ENCODE measurements at places on chromosomes 6 and 20.
A peak's percentile ranks its signal among the peaks of the same experiment; 100 is the strongest.

DNA sequence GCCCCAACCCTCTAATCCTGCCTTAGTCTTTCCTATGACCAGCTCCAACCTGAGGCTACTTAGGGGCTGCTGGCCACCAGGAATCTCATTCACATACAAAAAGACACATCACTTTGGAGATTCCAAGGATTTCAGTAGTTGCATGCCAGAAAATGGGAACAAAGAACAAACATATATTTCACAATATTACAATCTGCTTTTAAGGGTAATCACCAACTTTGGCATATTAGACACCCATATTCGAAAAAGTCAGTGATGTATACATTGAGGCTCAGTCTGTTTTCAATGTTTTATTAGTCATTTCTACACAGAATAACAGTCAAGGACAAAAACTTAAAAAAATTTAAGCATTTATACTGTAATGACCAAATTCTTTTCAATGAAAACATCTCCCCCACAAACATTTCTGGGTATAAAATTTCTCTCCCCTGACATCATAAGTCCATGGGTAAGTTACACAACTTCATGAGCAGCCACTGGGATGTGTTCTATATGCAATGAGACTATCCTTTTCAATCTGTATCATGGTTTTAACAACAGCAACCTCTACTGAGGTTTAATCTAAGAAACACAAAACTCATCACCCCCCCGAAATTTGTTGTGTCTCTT is 103.5 kb downstream of the MAP7 start:
- no peak for DNase-seq

DNA sequence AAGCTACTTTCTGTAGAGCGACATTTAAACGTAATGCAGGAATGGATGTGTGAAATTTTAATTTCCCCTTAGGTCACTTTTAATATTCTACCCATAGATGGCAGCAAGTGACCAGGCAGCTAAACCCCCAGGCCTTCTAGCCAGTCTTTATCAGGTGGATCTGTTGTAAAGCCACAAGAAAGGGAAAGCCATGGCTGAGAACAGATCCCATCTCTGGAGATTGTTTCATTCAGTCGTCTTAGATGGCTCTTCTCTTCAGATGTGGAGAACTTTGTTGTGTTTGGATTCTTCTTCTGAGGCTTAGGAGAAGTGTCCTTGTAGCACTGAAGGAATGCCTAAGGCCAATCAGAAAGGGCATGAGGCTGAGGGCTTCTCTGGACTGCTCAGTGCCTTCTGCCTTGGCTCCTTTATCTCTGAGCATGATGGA is 15.8 kb upstream of the RNF182 start:
- DNase-seq: peak; percentile 52

- no peak for DNase-seq
These were observed 54.1 kb downstream of the CDS2 start for GRCh38 chr20:5180933-5181332.

GRCh38 chr20:43459022-43459942 is 1.6 kb downstream of the SRSF6 start:
- peak; percentile 55 for DNase-seq

DNA sequence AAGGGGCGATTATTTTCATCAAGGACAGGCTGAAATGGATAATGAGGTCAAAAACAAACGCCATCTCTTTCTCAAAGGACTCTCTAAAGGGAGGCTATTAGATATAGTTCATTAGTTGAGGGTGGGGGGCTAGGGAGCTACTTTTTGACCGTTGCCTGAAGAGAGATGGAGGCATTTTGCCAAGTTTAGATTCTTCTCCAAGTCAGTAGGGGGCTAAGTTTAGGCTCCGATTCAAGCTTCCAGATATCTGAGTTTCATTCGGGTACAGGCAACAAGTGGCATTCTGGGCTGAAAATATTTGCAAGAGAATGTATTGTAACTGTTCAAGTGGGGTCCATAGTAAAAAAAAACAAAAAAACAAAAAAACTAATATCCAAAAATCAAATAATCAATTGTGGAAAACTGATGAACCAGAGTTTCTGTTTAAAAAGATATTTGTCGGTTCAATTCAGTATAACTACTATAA is 43.4 kb upstream of the PIM1 start:
- DNase-seq: no peak

GRCh38 chr20:43669332-43669731 is 2.4 kb downstream of the MYBL2 start:
- DNase-seq: no peak

- no peak for DNase-seq
These were observed 171.3 kb downstream of the TMEM242 start for GRCh38 chr6:157151989-157152388.

DNA sequence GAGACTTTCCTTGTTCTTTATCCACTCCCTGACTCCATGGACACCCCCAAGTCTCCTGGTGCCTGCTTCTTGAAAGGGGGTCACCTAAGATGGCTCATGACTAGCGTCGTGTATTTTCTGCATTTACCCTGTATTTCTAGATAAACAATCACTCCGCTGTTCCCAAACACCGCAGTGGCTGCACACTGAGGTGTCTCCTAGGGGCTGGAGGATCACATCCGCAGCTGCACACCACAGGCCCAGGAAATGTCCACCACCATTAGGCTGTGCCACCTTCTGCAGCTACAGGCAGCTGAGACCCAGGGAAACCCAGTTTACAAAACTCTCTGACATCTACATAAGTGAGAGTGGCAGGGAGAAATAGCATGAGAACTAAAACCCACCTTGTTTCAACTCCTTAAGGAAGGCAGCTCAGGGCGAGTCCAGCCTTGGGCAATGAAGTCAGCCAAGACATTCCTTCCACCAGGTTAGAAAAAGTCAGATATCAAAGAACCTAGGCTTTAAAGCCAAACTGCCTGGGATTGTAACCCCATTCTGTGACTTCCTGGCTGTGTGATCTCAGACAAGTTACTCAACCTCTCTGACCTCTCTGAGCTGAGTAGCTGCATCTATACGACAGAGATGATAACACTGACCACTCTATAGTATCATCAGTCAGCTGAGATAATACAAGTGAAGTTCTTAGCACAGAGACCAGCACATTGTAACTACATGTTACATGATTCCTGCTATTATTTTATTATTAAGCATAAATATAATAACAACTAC is 102.2 kb downstream of the SNX5 start:
- no peak for DNase-seq

DNA sequence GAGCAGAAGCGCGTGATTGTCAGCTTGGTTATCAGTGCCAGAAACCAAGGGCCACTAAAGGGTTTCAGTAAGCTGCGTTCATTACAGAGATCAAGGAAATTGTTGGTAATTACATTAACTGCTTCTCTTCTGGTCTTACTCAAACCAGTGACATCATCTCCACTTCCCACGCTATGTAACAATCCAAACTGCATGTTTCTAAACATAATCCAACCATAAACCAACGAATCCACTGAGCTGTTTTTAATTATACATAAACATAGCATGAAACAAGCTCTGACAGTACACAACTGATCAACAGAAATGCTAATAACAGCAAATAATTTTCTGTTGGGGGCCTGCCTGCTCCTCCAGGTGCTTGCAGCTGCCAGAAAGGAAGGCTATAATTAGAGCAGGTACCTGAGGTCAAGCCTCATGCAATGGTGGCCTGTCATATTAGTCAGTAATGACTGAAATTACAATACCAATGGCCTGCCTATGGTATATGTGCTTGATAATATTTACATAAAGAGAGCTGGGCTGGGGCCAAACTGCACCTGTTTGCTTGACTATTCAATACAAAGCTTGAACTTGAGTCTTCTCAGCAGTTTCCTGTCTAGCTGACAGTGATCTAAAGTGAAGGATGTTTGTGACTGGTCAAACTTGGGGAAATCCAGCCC is 40.1 kb downstream of the ILRUN start:
- no peak for DNase-seq

- no peak for DNase-seq
These were observed 229.7 kb downstream of the MAFB start for GRCh38 chr20:40459299-40459698.

DNA sequence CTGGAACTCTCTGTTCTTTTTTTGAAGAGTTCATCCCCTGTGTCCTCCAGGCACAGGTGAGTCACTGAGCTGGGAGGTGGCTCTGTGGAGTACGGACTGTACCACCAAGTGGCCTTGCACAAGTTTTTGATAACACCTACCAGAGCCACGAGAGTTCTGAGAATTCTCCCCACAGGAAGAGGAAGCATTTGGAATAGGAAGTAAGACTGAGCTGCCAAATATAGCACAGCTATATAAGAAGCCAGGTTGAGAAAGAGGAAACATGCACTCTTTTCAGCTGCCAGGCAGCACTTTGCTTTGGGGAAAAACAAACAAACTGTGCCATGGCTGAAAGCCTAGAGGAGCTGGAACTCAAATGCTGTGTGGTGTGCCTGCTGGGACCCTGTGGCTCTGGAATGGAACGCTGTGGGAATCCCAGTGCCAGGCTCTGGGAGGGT is 70.8 kb upstream of the RIPOR2 start:
- no peak for DNase-seq

GRCh38 chr6:132187816-132188215 is 213.5 kb downstream of the MOXD1 start:
- no peak for DNase-seq

GRCh38 chr20:45246109-45246508 is 8.3 kb downstream of the SLPI start:
- DNase-seq: no peak

- no peak for DNase-seq
These were observed 78.9 kb upstream of the HEY2 start for GRCh38 chr6:125670568-125670967.

DNA sequence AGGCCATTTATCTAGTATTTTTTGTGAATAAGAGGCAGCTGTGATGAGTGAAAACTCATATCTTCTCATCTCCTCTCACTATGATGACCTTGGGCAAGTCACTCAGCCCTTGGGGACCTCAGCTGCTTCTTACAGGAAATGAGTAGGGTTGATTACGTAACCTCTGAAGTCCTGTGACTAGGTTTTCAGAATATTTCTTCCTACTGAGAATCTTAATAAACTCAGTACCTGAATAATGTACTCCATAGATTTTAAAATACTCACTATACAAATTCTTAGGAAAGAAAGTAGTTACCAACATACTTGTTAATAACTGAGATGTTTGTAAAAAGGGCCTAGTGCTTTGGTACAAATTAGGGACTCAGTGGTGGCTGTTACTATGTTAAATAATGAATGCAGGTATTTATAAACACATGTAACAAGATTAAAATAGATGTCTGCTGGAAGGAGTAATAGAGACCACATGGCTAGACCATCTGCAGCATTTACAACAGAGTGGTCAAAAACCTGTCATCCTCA is 60.9 kb downstream of the RPRD1B start:
- no peak for DNase-seq

DNA sequence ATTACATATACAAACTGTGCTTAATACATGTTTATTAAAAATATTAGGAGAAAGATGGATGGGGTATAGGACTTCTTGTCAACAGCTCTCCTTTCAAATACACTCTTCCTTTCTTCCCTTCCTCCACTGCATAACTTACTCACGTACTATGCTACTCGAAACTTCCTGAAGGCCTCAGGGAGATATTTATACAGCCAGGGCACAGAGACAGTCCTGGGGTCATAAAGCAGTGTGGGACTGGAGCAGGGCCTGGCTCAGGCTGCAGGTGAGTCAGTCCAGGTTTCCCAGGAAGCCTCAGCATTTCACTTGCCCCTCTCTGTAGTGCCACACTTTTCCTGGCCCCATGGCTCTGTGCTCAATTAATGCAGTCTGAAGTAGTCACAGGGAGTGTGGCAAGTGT is 157.0 kb downstream of the UBE3D start:
- no peak for DNase-seq

Measured in nephron progenitor cell (in vitro differentiated cells).